ENCODE measurements at places on chromosomes 2 and 18.

DNA sequence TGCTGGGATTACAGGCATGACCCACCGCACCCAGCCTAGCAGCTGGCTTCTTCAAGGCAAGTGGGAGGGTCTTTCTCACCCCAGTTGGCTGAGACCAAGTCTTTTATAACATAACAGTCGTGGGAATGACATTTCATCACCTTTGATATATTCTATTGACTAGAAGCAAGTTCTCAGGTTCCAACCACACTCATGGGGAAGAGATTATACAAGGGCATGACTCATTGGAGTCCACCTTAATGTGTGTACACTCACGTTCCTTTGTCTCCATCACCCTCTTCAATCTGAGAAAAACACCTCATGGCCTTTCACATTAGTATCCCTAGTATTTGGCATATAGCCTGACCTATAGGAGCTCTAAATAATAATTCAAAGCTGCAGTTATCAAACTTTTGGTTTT lies 2.8 kb upstream of the BBS5 start:
- no peak for DNase-seq

DNA sequence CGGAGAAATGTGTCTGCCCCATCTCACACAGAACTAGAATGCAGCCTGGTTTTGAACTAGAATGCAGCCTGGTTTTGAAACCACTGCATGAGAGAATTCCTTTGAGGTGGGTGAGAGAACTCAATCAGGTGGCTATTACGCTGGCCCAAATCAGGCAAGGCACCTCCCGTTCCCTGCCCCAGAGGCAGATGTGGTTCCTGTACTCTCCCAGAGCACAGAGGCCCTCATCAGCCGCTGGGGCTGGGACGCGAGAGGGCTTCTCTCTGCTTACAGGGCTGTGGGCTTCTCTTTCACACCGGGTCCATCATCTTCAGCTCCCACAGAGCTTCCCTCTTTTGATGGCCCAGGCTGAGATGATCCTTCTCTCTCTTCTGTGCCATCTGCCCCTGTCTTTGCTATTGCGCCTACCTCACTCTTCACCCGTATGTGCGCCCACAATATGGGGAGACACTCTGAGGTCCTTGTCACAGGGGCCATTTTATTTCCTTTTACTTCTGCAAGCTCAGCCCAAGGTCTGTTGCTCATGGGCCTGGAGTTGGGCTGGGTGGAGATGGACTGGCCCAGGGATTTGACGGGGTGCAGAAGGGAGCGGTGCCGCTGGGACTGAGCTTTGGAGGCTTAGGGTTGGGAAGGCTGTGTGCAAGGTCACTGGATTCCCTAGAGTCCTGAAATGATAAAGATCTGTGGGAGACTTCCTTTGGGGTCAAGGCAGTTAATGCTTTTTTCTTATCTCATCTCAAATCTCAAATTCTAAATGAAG lies 84.4 kb upstream of the HS6ST1 start:
- no peak for DNase-seq

- DNase-seq: no peak
Measured at GRCh38 chr2:219159771-219160185, 837 bp downstream of the NHEJ1 start.

DNA sequence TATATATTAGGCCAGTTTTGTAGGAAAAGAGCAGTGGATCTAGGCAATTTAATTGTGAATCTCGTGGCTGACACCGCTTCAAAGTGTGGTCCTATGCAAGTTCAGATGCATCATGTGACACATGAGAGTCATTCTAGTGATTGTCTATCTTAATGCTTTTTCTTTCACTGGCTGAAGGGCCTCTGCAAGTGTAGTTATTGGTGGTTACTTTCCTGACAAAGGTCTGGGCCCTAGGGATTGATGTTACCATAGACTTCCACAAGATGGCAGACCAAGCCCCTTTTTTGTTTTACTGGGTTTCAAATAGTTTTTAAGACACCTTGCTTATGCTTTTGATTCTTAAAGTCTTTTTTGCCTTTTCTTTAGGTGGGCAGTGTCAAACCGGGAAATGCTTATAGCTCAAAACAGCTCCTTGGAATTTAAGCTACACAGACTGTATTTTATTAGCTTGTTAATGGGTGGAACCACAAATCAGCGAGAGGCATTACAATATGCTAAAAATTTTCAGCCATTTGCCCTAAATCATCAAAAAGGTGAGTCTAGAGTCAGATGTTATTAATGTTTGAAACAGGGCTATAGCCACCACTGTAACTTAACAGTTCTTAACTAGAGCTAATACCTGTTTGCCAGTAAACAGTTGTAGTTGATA lies 25.9 kb downstream of the CD8A start:
- DNase-seq: no peak

- no peak for DNase-seq
Measured at GRCh38 chr2:210635257-210635656, 78.9 kb downstream of the CPS1 start.

DNA sequence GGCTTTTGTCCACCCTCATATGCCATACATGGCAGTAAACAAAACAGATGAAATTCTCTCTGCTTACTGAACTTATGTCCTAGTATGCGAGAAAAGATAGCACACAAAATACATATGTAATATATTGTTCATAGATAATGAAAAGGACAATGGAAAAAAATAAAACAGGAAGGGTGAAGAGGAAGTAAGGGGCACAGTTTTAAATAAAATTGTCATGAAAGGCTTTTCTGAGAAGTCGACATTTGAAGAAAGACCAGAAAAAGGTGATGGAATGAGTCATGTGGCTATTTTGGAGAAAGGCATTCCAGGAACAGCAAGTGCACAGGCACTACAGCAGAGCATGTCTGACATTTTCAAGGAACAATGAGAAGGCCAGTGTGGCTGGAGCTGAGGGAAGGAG lies 56.4 kb downstream of the KCNH7 start:
- no peak for DNase-seq

DNA sequence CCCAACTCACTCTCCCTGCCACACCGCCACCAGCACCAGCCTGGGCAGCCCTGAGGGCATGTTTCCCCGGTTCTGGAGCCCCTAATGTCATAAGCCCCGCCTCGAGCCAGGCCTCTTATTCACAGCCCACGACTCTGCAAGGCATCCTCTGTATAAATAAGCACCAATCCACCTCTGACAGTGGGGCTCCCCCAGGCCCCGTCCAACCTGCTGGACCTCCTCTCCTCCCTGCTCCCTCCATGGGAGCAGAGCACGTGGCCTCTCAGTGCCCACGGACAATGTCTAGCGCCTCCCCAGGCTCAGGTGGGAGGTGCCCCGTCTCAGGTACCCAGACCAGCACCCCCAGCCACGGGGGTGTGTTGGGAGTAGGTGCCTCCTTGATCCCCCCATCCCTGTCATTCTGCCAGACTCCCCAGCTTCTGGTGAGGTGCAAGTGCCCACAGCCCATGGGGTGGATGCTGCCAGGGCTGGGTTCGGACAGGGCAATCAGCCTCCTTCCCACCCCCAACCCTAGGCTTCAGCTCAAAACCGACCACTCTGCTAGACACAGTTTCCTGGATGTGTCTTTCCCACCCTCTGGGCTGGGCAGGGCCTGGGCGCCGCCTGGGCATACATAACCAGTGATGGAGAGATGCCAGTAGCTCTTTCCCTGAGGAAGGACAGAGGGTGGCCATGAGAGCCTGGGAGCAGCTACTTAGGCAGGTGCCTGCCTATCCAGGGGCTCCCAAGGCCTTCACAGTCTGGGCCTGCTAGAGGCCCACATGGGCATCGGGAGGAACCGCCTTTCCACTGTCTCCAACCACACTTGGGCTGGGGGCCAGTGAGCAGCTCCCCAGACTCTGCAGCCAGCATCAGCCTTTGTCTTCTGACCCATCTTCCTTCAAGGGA lies 1.6 kb upstream of the ADRA2B start:
- no peak for DNase-seq

GRCh38 chr18:12895014-12895413 lies 11.0 kb upstream of the PTPN2 start:
- no peak for DNase-seq

- DNase-seq: no peak
Measured at GRCh38 chr2:151827564-151828142, 568 bp downstream of the ARL5A start.

- DNase-seq: no peak
Measured at GRCh38 chr2:102283996-102284395, 27.4 kb upstream of the IL1RL1 start.

DNA sequence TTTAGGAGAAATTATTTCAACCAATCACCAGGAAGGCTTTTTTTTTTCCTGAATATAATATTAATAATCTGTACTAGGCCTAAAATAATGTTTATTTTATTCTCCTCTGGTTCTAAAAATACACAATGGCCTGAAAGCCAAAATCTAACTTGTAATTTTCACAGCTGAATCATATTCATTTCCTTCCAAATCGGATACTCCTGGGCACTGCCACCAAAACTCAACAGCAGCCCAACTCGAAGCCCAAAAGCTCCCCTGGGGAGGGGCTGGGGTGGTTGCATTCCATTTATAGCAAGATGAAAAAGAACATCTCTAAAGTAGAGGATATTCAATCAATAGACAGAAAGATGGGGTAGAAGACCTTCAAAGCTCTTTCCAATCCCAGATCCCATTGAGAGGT lies 100.5 kb upstream of the SETBP1 start:
- DNase-seq: no peak

DNA sequence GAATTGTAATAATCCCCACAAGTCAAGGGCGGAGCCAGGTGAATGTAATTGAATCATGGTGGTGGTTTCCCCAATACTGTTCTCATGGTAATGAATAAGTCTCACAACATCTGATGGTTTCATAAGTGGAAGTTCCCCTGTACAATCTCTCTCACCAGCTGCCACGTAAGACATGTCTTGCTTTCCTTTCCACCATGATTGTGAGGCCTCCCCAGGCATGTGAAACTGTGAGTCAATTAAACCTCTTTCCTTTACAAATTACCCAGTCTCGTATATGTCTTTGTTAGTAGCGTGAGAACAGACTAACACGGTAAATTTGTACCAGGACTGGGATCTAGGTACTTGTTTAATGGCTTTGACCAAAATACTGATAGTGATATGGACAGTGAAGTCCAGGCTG lies 744.3 kb upstream of the REG3G start:
- no peak for DNase-seq

- DNase-seq: no peak
Measured at GRCh38 chr2:15704086-15704787, 112.6 kb downstream of the DDX1 start.

DNA sequence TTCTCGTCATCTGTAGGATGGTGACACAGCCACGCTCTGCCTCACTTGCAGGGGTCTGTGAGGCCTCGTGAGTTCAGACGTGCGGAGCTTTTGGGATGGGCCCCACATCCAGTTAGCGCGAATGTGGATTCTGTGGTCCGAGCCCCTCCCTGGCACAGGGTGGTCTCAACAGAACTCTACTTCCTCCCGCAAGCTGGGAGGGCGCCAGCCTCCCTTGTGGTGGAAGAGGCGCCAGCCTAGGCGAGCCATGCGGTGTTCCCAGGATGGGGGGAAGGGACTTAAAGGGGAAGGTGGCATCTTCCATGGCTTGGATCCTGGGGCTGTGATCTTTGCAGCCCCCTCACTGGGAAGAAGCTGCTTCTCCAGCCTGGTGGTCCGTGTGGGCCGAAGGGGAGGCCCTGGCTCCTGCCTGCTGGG lies 1.4 kb downstream of the SNORC start:
- DNase-seq: no peak

DNA sequence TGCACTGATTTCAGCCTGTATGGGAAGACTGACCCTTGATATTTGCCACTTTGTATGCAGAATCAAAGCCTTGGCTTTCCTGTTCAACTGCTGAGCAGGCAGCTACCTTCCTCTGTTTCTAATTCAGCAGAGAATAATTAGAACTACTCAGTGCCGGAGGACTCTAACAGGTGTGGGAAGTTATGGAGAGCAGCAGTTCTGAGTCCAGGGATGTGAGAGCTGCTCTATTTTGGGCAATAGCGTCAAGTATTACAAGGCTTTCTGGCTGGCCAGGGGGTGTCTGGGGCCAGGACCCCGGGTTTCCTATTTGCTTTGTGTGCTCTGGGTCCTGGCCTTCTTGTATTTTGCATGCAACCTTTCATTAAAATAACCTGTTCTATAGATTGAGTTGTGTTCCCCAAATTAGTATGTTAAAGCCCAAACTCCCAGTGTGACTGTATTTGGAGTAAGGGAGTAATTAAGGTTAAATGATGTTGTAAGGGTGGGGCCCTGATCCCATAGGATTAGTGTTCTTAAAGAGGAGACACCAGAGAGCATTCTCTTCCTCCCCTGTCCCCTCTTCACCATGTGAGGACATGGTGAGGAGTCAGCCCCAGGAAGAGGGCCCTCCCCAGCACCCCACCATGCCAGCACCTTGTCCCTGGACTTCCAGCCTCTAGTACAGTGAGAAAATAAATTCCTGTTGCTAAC lies 5.6 kb upstream of the NTSR2 start:
- DNase-seq: no peak

DNA sequence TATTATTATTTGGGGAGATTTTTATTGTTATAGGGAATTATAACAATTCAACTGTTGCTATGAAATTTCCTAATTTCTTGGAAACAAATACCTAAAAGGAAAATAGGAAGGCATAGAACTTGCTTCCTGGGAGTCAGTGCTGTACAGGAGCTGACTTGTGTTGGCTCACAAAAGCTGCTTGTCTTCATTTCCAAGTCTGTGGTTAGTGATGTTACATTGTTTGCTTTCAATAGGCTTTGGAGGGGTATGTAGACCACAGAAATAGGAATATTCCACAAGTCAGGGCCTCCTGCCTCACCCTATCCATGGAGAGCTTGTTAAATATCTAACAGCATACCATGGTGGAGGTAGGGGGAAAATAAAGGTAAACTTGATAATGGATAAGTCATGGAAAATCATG lies 688.9 kb upstream of the FAM98A start:
- no peak for DNase-seq

- DNase-seq: no peak
Measured at GRCh38 chr2:15177103-15177502, 384.0 kb downstream of the NBAS start.

All from iPS DF 19.7 (cell line).